Regular cardiac myocyte (primary cell): ENCODE measurements at places on chromosomes 3 and 15. TPM values are rescaled to one million over a fixed set of nuclear protein-coding genes. Genes with fewer than 3 reads are reported as not detected.

Gene CFAP100
- total RNA-seq, result not detected in 2 replicates

Gene GREM1
- 84.7 and 543 TPM in 2 replicates for total RNA-seq

Gene WNT7A
- total RNA-seq, result under 0.01 TPM in 1 of 2 replicates, not detected in the other

Gene CLDN16
- 0.38 and 0.56 TPM in 2 replicates for total RNA-seq

Gene SLC24A5
- total RNA-seq, result not detected in 2 replicates

Gene PLCH1
- total RNA-seq, result under 0.01 TPM in 1 of 2 replicates, not detected in the other
